Thyroid gland (tissue), 4 donors: ENCODE measurements at places on chromosomes 6 and 20. TPM values are rescaled to one million over a fixed set of nuclear protein-coding genes. Genes with fewer than 3 reads are reported as not detected.
A peak's percentile ranks its signal among the peaks of the same experiment; 100 is the strongest.

DNA sequence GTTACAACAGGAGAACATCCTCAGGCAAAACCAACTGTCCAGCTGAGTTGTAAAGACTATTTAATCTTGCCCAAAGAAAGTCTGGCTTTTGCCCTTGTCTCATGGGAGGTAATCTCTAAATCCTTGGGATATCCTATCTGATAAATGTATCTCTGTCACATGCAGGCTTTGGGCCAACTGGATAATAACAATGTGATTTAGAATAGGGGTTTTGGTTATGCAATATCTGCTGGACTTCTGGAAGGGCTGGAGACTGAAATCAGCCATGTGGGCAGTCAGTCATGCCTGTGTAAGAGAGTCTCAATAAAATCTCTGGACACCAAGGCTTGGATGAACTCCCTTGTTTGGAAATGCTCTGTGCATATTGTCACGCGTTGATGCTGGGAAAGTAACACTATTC lies 56.3 kb upstream of the PRL start:
- no peak for DNase-seq

The SLC24A3 gene
- total RNA-seq = 5.1 TPM

DNA sequence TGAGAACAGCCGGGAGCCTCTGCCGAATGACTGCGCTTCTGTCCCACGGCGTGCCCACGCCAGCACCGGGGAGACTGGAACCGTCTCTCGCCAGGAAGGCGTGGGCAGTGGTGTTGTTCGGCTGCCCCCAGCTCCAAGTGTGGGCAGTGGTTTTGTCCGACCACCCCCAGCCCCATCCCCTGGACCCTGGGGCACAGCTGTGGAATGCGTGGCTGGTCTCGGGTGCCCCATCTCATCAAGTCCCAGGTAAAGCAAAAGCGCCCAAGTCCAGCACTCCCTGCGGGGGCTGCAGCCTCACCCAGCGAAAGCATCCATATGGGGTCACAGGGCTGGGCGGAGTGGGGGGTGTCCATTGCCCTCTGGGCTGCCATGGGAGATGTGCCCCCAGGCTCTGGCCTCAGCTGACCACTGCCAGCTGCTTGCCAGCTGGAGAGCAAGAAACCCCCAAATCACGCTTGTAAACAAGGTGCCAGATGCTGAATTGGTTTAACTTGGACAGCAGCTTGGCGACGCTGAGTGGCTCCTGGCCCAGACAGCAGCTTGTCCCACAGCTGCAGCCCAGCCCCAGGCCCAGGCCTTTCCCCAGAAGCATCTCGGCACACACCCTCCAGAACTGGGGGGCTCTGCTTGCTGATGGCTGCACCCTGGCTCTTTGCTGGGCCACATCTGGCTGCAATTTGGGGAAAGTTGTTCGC lies 4.5 kb downstream of the CABLES2 start:
- no peak for DNase-seq

GRCh38 chr20:63767456-63767855 lies 27.9 kb downstream of the SLC2A4RG start:
- DNase-seq = no peak

The JAG1 gene
- 46.0 TPM for total RNA-seq

GRCh38 chr6:11606332-11606731 lies 68.8 kb downstream of the TMEM170B start:
- peak; percentile 45 for DNase-seq

- no peak for DNase-seq
Measured at GRCh38 chr20:57795342-57795697, 85.5 kb upstream of the PMEPA1 start.

DNA sequence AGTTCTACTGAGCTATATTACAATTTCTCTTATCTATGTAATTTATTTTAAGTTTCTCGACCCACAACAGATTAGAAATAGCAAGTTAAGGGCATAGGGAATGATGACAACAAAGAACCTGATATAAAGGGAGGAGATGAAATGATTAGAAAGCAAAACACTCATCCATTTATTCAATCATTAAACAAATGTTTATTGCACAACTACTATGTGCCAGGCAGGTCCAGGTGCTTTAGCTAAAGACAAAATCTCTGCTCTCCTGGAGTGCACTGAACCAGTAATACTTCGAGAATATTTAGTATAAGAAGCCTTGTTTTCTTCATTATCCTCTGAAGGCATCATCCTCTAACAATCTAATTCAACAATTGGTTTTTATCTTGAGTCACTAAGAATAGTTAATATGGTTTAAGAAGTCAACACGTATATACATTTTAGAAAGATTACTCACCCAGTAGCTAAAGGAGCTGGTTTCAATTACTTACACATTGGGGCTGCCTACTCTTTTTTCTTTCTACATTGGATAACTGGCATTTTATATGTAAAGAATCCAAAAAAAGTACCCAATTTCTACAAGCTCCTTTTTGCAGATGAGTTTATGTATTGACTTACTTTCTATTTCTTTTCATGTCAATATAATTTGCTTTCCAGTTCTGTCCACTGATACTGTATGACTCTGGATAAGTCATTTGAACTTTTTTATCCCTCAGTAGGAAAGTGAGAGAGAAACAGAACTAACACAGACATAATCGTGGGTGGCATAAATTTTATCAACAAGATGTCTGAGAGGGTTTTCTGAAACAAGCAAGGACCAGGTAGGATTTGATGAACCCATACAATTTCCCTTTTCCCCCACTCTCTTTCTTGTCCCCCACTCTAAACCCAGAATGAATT lies 312.6 kb downstream of the CLIC5 start:
- no peak for DNase-seq

- DNase-seq = no peak
Measured at GRCh38 chr6:142291512-142291911, 10.3 kb upstream of the ADGRG6 start.

GRCh38 chr20:34397096-34397495 lies 34.0 kb downstream of the ITCH start:
- DNase-seq = no peak

- DNase-seq = no peak
Measured at GRCh38 chr6:98590136-98590681, 244.2 kb upstream of the POU3F2 start.

The PRDM13 gene
- total RNA-seq = not detected

DNA sequence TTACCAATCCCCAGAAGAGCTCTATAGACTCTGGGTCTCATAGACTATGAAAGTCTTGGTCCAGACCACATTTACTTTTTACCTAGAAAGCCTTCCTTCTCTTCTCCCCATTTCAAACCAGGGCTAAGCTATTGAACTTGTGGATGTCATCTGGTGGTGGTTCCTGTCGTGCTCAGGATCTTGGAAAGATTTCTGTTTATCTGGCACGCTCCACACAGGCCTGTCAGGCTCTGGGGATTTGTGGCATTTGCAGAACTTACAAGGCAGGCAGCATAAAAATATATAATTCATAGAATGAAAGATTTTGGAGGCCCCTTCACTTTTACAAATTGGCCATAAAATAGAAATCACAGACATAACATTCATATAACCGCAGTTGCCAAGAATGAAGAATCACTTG lies 188.1 kb downstream of the UST start:
- no peak for DNase-seq

- no peak for DNase-seq
Measured at GRCh38 chr6:157063923-157064322, 259.4 kb downstream of the TMEM242 start.

The CLIC1 gene
- total RNA-seq = 314 TPM

The RBL1 gene
- 12.1 TPM for total RNA-seq

- DNase-seq = peak; percentile 52
Measured at GRCh38 chr6:71420095-71420692, 131.6 kb downstream of the OGFRL1 start.

The CEP57L1 gene
- 15.0 TPM for total RNA-seq
